ENCODE measurements at places on chromosomes 11 and 22.
A peak's percentile ranks its signal among the peaks of the same experiment; 100 is the strongest.

GRCh38 chr11:15453211-15453765 lies 338.6 kb downstream of the INSC start:
- no peak for DNase-seq

GRCh38 chr11:115775846-115776245 lies 271.6 kb upstream of the CADM1 start:
- DNase-seq: no peak

- peak; percentile 64 for DNase-seq
These were observed 114.9 kb downstream of the ARHGAP32 start for GRCh38 chr11:129077191-129077590.

GRCh38 chr11:56819916-56820315 lies 71.4 kb upstream of the OR9G4 start:
- no peak for DNase-seq

- peak; percentile 40 for DNase-seq
These were observed 14.2 kb downstream of the DTX4 start for GRCh38 chr11:59186130-59186594.

DNA sequence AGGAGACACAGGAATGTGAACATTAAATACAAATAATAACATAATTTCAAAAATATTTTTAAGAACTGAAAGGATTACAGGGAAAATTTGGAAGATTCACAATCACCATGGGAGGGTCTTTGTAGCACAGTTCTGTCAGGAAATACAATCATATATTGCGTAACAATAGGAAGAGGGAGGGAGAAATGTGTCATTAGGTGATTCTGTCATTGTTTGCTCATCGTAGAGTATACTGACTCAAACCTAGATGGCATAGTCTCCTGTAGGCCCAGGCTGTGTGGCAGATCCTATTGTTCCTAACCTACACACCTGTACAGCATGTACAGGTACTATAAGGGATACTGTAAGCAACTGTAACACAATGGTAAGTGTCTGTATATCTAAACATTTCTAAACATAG lies 330.4 kb downstream of the BRD1 start:
- no peak for DNase-seq

Measured in T47D (cell line).